Osteoblast (primary cell): ENCODE measurements at places on chromosomes 13 and 19. TPM values are rescaled to one million over a fixed set of nuclear protein-coding genes. Genes with fewer than 3 reads are reported as not detected.

- DNase-seq, result peak; percentile 96
Measured at GRCh38 chr19:5403968-5404640, 51.1 kb upstream of the ZNRF4 start.

- DNase-seq, result no peak
Measured at GRCh38 chr19:47036097-47036651, 12.2 kb downstream of the TMEM160 start.

DNA sequence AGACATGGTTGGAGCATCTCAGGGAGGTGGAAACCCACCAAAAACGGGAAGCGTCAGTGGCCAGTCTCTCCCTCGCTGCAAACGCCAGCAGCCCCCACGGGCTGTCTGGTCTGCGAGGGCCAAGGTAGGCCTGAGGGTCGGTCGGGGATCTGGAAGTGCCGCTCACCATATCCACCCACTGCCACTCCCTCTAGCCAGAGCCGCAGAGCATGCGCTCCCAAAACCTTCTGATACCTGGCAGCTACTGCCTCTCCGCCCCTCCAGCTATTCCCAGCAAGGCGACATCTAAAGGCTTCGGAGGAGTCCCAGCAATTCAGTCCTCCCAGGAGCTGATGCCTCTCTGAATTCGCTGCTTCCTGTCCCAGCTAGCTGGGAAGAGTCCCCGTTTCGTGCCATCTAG is 4.4 kb upstream of the FKRP start:
- DNase-seq, result peak; percentile 13

DNA sequence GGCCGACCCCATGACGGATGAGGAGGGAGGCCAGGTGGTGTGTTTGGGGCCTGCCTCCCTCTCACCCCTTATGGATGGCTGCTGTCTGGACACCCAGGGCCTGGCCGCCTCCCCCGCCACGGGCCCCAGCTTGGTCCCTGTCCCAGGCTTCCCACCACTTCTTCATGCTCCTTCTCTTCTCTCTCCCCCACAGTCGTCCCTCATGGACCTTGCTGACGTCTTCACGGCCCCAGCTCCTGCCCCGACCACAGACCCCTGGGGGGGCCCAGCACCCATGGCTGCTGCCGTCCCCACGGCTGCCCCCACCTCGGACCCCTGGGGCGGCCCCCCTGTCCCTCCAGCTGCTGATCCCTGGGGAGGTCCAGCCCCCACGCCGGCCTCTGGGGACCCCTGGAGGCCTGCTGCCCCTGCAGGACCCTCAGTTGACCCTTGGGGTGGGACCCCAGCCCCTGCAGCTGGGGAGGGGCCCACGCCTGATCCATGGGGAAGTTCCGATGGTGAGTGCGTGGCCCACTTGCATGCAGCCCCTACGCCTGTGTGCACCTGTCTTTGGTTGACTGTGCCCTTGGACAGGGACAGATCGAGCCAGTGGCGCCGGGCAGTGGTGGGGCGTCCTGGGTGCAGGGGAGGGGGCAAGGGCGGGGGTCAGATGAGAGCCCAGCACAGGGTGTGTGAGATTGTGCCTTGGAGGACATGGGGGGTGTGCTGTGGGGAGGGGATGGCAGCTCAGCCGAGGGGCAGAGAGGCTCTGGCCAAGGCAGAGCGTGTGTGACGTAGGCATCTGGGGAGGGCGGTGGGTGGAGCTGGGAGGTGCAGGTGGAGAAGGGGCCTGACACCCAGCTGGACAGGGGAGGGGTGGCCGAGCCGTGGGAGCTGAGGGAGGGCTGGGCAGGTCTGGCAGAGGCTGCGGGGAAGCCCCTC is 16.8 kb downstream of the EPN1 start:
- peak; percentile 78 for DNase-seq

GRCh38 chr19:41694831-41695635 is 7.0 kb upstream of the CEACAM7 start:
- no peak for DNase-seq

- no peak for DNase-seq
Measured at GRCh38 chr13:78087966-78088678, 169.5 kb upstream of the EDNRB start.

DNA sequence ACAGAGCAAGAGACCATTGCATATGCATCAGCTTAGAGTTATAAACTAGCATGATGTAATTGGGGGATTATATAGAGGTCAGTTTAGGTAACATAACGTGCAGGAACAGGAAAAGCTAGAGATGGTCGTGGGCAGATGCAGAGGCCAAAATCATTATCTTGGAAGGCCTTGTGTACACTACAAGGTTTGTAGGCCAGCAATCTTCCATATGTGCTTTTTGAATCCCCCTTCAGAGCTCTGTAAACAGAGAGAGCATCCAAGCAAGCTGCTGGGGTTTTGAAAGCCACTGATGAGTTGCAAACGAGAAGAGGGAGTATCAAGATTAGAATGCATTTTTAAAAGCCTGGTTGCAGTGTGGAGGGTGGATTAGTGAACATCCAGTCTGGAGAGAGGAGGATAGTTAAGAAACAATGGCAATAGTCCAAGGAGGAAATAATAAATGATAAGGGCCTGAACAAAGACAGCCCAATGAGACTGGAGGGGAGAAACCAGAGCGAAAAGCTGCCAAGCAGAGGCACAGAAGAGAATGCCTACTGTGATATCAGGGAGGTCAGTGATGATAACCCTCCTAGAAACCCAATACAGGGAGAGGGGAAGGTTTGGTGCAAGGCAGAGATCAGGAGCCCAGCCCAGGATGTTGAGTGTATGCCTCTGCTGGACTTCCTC is 109.6 kb downstream of the ZAR1L start:
- DNase-seq, result no peak

GRCh38 chr19:29267701-29268100 is 54.8 kb upstream of the UQCRFS1 start:
- no peak for DNase-seq

DNA sequence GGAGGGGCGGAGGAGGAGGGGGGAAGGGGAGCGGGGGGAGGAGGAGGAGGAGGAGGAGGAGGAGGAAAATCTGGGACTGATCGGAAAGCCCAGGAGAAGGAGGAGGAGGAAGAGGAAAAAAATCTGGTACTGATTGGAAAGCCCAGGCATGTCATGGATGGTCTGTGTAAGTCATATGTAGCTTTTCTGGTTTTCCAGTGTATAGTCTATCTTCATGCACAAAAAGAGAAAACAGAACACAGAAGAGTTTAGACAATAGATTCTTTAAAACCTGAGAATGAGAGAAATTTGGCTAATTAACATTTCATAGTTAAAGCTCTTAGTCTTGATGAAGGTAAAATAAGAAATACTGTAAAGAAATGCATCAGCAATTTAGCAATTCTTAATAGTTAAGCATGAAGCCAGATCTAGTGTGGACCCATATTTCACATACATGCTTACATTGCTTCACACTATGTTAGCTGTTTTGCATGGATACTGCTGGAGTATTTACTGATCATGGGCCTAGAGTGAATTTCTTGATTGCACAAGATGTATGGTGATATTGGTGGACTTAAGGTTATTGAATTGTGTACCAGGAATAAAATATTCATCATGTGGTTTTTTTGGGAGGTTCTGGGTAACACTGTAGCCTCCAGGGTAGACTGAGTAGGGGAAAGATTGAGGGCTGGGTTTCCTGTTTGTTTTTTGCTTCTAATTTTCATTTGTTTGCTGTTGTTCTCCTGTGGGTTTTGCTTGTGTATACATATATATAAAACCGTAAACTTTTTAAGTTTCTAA is 41.4 kb downstream of the SUCLA2 start:
- DNase-seq, result no peak

DNA sequence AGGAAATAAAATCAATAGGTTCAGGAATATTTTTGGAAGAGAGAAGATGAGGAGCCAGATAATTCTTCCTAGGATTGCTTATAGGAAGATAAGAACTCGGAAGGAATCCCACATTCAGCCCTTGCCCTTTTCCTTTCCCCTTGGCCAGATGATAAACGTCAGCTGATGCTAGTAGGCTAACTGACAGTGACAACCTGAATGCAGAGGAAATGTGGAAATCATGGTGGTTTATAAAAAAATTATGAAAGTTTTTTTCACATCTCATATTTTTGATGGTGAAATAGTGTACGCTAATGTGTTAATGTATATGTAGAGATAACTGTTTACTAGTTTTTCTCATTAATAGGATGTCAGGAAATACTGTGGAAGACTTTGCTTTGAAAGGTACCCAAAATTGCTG is 56.9 kb downstream of the EDNRB start:
- no peak for DNase-seq

GRCh38 chr19:2235381-2236063 is 607 bp downstream of the PLEKHJ1 start:
- DNase-seq, result peak; percentile 93

GRCh38 chr13:95275322-95276036 is 25.8 kb downstream of the ABCC4 start:
- DNase-seq, result no peak

DNA sequence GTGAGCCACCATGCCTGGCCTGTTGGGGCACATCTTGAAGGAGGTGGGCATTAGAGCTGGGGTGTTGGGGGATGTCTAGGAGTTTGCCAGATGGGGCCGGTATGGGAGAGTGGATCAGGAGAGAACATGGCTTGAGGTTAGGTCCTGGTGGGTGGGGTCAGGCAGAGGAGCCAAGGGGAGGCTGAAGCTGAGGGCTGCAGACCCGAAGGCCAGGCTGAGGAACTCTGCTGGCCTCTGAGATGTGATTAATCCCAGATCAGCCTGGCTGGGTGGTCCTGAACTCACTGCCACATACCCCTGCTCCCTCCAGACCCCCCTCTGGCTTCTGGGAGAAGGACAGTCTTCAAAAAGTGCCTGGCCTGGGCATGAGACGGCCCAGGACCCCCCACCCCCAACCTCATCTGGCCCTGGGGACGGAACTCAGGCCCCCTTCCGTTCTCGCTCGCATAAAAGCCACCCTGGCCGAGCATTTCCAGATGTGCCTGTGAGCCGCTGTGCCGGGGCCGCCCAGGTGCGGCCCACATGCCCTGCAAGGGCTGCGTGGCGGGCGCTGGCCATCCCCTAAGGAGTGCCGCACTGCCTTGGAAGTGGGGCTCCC is 2.7 kb downstream of the FSTL3 start:
- peak; percentile 64 for DNase-seq

- peak; percentile 42 for DNase-seq
Measured at GRCh38 chr13:94480672-94481145, 1.2 kb upstream of the DCT start.

DNA sequence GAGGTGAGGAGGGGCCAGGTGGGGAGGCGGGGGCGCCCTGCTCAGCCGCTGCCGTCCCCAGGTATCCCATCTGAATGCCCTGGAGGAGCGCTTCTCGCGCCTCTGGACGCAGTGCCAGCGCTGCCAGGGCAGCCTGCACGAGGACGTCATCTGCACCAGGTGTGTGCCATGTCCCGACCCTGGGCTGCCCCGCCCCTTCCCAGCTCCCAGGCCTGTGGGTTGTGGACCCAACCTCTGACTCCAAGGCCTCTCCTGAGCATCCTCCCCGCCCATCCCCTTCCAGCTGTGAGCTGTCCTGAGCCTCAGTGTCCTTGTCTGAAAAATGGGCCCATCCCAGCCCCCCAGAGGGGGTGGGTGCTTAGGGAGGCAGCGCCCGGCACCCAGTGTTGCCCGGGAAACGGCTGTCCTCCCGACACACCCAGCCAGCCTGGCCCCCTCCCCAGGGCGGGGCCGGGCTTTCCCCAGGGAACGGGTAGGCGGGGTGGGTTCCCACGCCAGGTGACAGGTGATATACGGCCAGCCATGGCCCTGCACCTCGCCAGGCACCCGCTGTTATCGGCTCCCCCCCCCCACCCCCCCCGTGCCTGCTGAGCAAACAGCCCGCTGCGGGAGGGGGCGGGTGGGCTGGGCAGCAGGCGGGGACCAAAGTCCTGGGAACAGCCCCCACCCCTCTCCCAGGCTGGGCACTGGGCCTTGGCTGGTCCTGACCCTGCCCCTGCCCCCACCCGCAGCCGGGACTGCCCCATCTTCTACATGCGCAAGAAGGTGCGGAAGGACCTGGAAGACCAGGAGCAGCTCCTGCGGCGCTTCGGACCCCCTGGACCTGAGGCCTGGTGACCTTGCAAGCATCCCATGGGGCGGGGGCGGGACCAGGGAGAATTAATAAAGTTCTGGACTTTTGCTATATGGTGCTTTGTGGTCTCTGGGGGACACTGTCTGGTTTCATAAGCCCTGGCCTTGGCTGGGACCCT is 1.3 kb upstream of the SPIB start:
- DNase-seq, result no peak

DNA sequence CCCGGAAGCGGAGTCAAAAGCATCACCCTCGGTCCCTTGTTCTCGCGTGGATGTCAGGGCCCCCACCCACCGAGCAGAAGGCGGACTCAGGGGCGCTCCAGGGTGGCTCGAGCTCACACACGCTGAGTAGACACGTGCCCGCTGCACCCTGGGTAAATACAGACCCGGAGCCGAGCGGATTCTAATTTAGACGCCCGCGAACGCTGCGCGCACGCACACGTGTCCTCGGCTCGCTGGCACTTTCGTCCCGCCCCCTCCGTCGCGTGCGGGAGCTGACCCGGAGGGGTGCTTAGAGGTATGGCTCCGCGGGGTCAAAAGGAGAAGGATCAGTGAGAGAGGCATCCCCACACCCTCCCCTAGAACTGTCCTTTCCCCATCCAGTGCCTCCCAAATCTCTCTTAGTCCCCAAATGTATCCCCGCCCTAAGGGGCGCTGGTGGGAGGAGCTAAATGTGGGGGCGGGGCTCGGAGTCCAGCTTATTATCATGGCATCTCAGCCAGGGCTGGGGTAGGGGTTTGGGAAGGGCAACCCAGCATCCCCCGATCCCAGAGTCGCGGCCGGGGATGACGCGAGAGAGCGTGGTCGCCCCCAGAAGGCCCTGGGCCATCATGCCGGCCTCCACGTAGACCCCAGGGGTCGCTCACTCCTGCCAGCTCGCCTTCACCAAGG is 451 bp upstream of the ICAM5 start:
- peak; percentile 90 for DNase-seq

DNA sequence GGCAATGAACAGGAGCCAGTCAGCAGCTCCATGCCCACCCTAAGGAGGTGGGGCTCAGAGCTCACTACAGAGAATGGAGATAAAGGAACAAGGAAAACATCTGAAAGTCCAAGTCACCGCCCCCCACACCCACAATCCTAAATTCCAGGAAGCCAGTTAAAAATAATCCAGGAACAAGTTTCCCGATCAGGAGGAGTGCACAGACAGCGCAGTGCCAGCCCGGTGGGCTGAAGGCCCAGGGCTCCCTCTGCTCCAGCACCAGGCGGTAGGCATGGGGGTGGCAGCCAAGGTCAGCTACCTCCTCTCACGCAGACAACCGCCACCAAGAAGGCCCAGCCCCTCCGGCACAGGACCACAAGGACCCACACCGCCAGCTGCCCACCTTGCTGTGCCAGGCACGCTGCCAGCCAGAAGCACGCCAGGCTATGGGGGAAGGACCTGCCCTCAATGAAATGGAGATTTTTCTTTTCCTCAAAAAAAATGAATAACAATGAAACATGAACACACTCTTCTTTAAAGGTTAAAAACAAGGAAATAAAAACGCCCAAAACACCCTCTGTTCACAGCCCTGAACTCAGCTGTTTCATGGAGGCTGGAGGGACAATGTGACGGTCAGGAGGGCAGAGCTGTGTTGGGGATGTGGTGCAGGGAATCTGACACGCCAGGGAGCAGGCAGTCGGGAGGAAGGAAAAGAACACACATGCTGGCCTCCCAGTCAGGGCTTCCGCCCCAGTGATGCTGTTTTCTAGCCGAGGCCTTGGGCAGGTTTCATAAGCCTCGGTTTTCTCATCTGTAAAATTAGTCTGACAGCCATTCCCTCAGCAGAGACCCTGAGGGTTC is 11.0 kb downstream of the STK24 start:
- DNase-seq, result peak; percentile 45

The ABCC4 gene
- 27.5 and 41.5 TPM in 2 replicates for total RNA-seq

The SYT5 gene
- total RNA-seq, result not detected in 2 replicates

The CHMP2A gene
- 98.1 and 106 TPM in 2 replicates for total RNA-seq

The PNMA8A gene
- 2.1 and 2.2 TPM in 2 replicates for total RNA-seq

The SLC10A2 gene
- not detected in 2 replicates for total RNA-seq

The CNN1 gene
- 7.1 and 9.8 TPM in 2 replicates for total RNA-seq

The KIRREL2 gene
- not detected in 2 replicates for total RNA-seq
